ENCODE measurements at places on chromosomes 11 and 22. TPM values are rescaled to one million over a fixed set of nuclear protein-coding genes. Genes with fewer than 3 reads are reported as not detected.

Gene RASD2
- 1.5 TPM for polyA plus RNA-seq

Gene DEUP1
- polyA plus RNA-seq, result 1.6 TPM

Gene DRICH1
- 3.7 TPM for polyA plus RNA-seq

Gene OR4C46
- polyA plus RNA-seq, result not detected

Gene MFRP
- not detected for polyA plus RNA-seq

Gene SHANK3
- polyA plus RNA-seq, result 15.0 TPM

Gene FOLH1
- polyA plus RNA-seq, result 13.6 TPM

Gene CYP2R1
- 12.1 TPM for polyA plus RNA-seq

Gene GRAP2
- polyA plus RNA-seq, result 0.50 TPM

Gene SLC36A4
- 20.6 TPM for polyA plus RNA-seq

Gene PLAAT4
- polyA plus RNA-seq, result 12.7 TPM

Gene NUP50
- 59.5 TPM for polyA plus RNA-seq

Gene YPEL4
- 2.4 TPM for polyA plus RNA-seq

Gene MPPED2
- polyA plus RNA-seq, result 19.3 TPM

GRCh38 chr11:20131788-20132666, 28.2 kb downstream of the DBX1 start:
- no peak for DNase-seq

GRCh38 chr11:75471176-75471973, 38.4 kb upstream of the KLHL35 start:
- DNase-seq, result no peak

GRCh38 chr22:37442135-37442534, 14.9 kb upstream of the ELFN2 start:
- DNase-seq, result no peak

DNA sequence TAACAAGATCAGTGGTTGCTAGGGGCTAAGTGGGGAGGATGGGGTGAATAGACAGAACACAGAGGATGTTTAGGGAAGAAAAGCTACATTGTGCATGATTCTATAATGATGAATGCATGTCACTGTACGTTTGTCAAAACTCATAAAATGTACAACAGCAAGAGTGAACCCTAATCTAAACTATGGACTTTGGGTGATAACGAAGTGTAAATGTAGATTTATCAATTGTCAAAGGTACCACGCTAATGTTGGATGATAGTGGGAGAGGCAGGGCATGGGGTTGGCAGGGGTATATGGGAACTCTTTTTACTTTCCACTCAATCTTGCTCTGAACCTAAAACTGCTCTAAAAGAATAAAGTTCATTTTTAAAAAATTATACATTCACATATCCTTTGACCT, 21.3 kb upstream of the SLC5A1 start:
- no peak for DNase-seq

DNA sequence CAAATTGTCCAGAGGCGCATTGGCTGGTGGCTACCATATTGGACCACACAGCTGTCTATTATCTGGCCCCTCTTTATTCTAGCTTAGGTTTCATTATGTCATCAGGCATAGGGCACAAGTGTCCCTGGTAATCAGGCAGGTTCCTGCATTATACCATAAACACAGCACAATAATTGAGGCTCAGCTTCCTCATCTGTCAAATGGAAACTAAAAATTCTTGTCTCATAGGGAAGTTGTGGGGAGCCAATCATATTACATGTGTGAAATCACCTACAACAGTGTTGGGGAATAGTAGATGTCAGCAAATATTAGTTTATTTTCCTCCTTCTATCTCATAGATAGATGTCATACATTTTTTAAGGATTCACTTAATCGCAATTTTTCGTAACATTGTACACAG, 231.0 kb upstream of the SORL1-AS1 start:
- DNase-seq, result no peak

DNA sequence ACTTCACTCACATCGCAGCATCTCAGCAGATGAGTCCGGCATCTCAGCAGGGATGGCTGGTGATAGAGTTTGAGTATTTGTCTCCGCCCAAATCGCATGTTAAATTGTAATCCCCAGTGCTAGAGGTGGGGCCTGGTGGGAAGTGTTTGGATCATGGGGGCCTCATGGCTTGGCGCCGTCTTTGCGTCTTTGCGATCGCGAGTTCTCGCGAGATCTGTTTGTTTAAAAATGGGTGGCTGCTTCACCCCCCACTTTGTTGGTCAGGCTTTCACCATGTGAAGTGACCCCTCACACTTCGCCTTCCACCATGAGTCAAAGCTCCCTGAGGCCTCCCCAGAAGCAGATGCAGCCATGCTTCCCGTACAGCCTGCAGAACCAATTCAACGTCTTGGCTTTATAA, 3.0 kb upstream of the RRP7A start:
- no peak for DNase-seq

DNA sequence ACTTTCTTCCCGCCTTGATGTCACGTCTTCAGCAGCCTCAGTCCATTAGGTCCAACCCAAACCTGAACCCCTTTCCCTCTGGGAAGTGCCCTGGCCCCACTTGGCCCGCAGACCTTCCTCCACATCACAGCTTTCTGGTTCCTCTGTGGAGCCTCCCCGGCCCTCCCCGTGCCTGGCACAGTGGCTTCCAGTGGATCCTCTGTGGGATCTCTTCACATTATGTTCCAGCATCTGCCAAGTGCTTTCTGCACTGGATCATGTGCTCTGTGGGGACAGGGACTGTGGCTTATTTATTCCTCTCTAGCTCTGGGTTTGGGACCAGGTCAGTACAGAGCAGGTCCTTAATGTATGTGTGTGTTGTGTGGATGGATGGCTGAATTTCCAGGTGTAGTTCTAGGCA, 30.9 kb downstream of the POLR3H start:
- no peak for DNase-seq

- DNase-seq, result no peak
Observed at GRCh38 chr11:4095509-4096230, 1.1 kb downstream of the RRM1 start.

DNA sequence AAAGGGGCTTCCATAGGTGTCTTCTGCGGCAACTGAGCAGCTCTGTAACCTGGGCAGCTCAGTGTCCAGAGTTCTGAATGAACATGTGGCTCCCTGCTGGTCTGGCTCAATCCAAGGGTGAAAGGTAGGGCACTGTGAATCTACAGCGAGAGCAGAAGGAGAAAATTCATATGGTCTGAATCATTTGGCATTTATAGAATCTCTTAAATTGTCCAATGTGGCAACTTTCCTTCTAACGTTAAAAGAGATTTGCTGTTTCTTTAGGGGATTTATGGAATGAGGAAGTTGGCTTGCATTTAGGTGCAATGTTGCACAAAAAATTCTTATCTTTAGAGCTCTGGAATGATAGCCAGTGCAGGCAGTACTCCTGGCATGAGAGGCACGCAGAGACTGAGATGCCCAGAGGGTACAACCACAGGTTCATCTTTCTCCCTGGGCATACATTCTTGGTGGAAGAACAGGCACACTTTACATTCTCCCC, 17.0 kb downstream of the ATXN10 start:
- no peak for DNase-seq

- no peak for DNase-seq
Observed at GRCh38 chr11:68506908-68507307, 46.4 kb downstream of the PPP6R3 start.

GRCh38 chr11:13784855-13785254, 116.4 kb downstream of the FAR1 start:
- DNase-seq, result no peak

- no peak for DNase-seq
Observed at GRCh38 chr11:131688048-131688693, 317.8 kb downstream of the NTM start.

DNA sequence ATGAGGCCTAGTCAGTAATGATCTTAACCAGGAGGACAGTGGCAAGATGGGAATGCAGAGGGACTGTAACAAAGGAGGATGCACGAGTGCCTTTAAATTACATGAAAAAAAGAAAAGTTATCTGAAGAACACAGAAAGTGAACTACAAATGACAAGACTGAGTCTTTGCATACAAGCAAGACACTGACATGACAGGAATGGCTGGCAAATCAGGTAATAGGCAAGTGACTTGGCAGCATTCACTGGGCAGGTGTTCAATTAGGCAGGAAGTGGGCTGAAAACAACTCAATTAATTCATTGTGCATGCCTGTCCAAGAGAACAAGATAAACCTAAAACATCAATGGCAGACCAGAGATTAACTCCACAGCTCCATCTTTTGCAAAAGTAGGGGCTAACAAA, 24.0 kb downstream of the SMCO4 start:
- DNase-seq, result no peak

DNA sequence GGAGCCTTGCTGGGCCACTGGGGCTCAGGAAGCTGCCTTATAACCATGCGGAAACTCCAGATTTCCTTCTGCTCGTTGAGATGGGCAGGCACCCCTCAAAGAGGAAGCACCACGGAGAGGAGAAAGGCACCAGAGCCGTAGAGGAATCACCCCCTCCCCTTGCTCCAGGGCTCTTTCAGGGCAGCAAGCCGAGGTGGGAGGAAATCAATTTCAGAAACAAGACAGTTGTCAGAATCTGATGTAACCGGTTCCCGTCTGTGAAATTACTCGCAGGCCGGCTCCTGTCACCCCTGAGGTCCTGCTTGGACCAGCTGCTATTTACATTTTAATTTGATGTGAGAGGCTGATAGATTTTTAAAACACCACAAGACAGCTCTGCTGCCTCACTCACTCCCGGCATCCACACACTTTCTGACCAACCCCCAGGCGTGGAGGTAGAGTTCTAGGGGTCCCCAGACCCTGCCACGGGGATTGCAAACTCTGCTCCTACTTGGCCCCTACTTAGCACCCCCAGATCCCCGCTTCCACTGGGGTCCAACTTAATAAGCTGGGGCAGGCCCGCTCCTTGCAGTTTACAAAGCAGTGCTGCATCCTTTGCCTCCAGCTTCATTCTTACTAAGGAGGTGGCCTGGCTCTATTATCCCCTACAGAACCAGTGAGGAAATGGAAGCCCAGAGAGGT, 162.5 kb downstream of the CEP164 start:
- no peak for DNase-seq

- DNase-seq, result no peak
Observed at GRCh38 chr11:35357923-35358322, 61.4 kb downstream of the SLC1A2 start.

GRCh38 chr11:125082611-125083311, 19.7 kb downstream of the SLC37A2 start:
- DNase-seq, result no peak

DNA sequence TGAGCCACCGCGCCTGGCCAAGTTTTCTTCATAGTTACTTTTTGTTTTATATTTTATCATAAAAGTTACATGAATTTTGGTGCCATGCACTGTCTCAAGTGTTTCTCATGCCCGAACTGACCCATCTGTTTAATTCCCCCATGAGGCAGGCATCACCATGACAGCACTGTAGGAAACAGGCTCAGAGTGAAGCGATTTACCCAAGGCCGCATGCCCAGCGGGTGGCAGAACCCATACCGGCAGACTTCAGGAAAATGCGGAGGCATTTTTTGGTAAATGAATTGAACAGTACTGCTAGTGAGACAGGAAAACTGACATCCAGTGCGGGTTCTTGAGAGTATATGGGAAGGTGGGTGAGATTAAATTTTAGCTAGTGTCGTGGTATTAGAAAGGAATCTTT, 19.0 kb downstream of the CECR2 start:
- DNase-seq, result no peak

- no peak for DNase-seq
Observed at GRCh38 chr11:35412285-35412684, 7.1 kb downstream of the SLC1A2 start.

- DNase-seq, result no peak
Observed at GRCh38 chr11:70049045-70049444, 29.1 kb upstream of the ANO1 start.

DNA sequence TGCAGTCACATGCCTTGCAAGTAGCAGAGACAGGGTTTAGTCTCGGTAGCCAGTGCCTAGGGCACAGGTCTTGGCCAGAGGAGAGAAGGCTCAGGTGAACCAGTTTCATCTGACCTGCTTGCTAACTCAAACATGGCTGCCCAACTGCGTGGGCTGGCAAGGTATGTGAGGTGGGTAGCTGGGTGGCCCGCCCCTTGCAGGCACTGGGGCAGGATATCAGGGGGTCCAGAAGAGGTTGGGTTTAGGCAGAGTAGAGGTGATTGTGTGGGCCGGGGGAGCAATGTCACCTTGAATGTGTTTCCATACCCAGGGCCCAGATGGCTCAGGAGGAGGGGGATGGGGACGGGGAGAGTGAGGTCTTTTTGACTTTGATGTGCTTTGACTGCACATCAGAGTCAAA, 37.7 kb downstream of the ST3GAL4 start:
- no peak for DNase-seq

DNA sequence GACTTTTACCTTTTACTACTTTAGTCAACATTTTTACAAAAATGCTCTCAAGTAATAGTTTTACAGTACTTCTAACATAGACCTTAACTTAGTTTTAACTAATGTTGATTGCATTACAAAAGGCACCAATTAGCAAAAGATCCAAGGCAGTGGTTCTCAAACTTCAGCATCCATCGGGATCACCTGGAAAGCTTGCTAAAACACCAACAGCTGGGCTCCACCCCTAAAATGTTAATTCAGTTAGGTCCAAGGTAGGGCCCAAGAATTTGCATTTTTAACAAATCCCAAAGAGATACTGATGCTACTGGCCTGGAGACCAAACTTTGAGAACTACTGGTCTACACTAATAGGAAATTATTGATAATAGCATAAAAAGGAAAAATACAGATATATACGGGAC, 5.9 kb downstream of the MTMR2 start:
- no peak for DNase-seq

DNA sequence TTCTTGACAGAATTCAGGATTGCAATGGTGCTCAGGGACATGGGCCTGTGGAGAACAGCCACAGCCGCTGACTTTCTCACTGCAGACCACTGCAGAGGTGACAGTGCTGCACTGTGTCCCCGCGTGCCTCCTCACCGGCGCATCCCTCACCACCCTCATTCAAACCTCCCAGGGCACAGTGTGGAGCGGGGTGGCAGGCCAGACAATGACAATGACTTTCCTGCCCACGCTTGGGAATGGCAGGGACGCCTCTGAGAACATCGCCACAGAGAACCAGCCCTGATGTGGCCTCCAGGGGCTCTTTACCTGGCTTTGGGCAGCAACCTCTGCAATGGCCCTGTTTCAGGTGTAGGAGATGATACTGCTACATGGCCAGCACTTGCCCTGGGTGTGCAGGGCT, 65.7 kb downstream of the NCAPD3 start:
- DNase-seq, result no peak

DNA sequence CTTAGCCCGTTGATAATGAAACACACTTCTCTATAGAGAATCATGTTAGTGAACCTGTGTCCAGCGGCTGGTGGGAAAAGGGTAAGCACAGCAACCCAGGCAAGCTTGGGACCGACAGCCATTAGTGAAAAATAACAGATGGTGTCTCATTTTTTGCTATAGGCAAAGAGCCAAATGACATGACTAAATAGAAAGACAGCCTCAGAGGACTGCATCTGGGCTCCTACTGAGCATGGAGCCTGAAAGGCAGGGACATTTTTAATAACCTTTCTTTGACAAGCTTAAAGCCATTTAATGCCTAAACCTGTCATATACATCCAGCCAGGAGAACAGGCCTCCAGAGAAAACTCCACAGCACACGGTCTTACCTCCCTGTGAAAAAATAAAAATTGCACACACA, 67.0 kb downstream of the FANCF start:
- no peak for DNase-seq

- DNase-seq, result no peak
Observed at GRCh38 chr11:65506290-65506771, 7.5 kb downstream of the MALAT1 start.

Measured in left renal pelvis (tissue), 4 donors.